ENCODE measurements at places on chromosomes 6 and 20.

GRCh38 chr6:139475241-139475640 is 100.8 kb upstream of the CITED2 start:
- no peak for DNase-seq

DNA sequence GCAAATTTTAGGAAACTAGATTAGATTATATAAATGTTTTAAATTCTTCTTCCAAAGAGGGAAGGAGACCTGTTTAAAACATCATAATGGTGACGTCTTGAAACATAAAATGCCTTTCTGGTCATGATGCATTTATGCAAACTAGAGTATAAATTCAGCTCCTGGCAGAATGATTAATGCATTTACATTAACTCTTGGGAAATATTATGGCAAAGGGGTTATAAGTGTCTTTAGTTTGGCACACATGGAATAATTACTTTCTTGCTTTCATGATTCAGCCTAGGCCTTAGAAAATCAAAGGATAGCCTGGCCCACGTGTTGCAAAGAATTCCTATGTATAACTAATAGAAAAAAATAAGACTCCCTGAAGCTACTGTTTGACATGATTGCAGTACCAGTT is 639.2 kb downstream of the RFPL4B start:
- no peak for DNase-seq

DNA sequence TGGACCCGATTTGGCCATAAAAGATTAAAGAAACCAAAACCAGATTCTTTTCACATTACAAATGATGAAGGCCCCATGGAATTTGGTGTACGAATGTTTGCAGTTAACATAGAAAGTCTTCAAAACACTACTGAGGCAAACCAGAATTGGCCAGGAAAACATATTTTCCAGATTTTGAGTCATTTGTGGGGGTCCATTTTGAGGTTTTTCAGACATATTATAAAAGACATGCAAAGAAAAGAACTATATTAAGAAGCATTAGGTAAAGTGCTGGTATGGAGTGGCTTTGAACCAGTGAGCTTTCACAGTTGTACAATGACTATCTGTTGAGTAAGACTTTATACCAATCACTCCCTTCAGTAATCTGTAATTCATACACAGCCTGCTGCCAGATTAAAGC is 168.9 kb upstream of the COL21A1 start:
- DNase-seq, result no peak

GRCh38 chr6:96086745-96087144 is 71.0 kb downstream of the FUT9 start:
- DNase-seq, result no peak

- DNase-seq, result no peak
These were observed 24.0 kb downstream of the TBX18 start for GRCh38 chr6:84740385-84740784.

- DNase-seq, result no peak
These were observed 3.0 kb upstream of the ZBTB24 start for GRCh38 chr6:109486068-109486467.

DNA sequence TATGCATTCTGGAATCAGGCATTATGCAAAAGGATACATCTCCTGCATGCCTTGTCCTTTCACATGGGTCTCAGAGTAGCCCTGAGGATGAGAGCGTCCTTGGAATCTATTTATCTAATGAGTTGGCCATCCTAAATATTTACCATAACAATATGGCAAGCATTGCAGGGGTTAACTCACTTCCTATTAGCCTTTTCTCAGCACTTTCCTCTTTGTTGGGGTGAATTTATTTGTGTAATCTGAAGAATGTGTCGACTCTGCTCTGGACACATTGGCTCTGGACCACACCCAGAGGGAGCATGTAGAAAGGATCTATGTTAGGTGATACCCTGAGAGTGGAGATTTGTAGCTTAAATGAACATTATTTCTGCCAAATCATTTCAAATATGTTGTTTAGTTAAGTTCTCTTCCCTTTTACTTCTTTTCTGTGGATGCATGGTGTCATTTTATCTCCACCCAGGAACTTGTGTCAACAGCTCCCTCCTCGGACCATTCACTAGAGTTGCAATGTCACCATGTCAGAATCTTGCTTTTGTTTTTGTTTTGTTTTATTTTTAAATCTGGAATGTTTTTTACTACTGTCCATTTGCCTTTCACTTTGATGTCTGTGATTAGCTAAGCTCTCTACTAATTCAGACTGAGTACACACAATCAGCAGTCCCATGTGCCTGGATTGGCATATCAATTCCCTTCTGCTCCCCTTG is 757.0 kb upstream of the MMS22L start:
- no peak for DNase-seq

Measured in NCI-H510A treated with DMSO at 0.1 percent for 48 hours (cell line).